ENCODE measurements at places on chromosomes 5 and 9. TPM values are rescaled to one million over a fixed set of nuclear protein-coding genes. Genes with fewer than 3 reads are reported as not detected.

The ZNF484 gene
- 1.9 TPM for polyA plus RNA-seq

- no peaks in the 10 kb centered on the region for H3K27me3 ChIP-seq
- H3K36me3 ChIP-seq, result no peaks in the 10 kb centered on the region
- H3K4me3 ChIP-seq, result no peak overlapping the region
- peak overlapping the region; percentile 99 for H3K27ac ChIP-seq
- peaks cover 5% of the 10 kb centered on the region for H3K4me1 ChIP-seq
- DNase-seq, result no peak
Measured at GRCh38 chr9:2816476-2817141, 27.3 kb downstream of the PUM3 start.

- no peaks in the 10 kb centered on the region for H3K36me3 ChIP-seq
- H3K4me3 ChIP-seq, result no peak overlapping the region
- no peaks in the 10 kb centered on the region for H3K4me1 ChIP-seq
- no peak for DNase-seq
Measured at GRCh38 chr5:89072842-89073672, 190.1 kb upstream of the MEF2C start.

GRCh38 chr9:68738358-68738757 lies 33.3 kb downstream of the PIP5K1B start:
- H3K27ac ChIP-seq, result no peak overlapping the region
- H3K4me3 ChIP-seq, result no peak overlapping the region
- H3K4me1 ChIP-seq, result no peaks in the 10 kb centered on the region
- no peak for DNase-seq

- H3K4me1 ChIP-seq, result peaks cover 4% of the 10 kb centered on the region
- DNase-seq, result no peak
- no peaks in the 10 kb centered on the region for H3K36me3 ChIP-seq
Measured at GRCh38 chr5:34930462-34930844, 1.1 kb downstream of the DNAJC21 start.

DNA sequence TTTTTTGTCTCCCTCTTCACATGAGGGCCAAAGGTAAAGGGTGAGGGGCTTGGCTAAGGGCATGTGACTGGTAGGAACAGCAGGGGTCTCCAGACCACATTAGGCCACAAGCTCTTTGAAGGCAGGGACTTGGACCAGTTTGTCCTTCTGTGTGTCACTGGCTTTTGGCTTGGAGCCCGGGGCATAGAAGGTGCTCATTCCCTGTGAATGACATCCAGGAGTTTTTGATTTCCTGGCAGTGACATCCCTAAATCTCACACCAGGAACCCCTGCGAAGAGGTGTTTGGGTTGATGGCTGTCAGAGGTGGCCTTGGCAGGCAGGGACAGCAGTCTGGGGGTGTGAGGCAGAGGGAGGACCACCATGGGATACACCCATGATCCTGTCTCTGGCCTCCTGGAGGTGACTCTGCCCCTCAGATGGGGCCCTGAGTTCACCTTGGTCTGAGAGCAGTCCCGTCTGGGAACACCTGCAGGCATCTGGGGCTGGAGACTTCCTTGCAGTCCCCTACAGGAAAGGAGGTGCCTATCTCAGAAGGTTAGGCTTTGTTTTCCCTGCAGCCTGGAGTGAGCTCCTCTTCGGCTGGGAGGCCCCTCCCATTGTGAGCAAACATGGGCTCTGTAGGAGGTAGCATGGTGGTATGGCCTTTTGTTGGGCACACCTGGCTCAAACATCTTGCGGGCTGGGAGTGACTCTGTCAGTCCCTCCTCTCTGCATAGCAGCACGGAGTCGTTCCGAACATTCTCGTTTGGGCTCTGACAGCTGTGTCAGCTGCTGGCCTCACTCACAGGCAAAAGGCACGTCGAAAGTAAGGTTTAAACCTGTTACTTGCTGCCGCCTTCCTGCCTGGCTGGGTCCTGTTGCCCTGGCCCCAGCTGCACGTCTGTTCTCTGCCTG lies 38.6 kb upstream of the PITX1 start:
- peak; percentile 51 for DNase-seq
- H3K4me3 ChIP-seq, result no peak overlapping the region
- no peak overlapping the region for H3K27ac ChIP-seq
- no peaks in the 10 kb centered on the region for H3K4me1 ChIP-seq
- no peaks in the 10 kb centered on the region for H3K36me3 ChIP-seq

- H3K36me3 ChIP-seq, result peaks cover 3% of the 10 kb centered on the region
- no peak overlapping the region for H3K27ac ChIP-seq
- H3K4me1 ChIP-seq, result no peaks in the 10 kb centered on the region
- H3K4me3 ChIP-seq, result no peak overlapping the region
- DNase-seq, result no peak
Measured at GRCh38 chr5:80665057-80665456, 10.3 kb upstream of the DHFR start.

Measured in aorta (tissue), 5 donors.